ENCODE measurements at places on chromosomes 7 and 10. TPM values are rescaled to one million over a fixed set of nuclear protein-coding genes. Genes with fewer than 3 reads are reported as not detected.

- no peak for DNase-seq
Measured at GRCh38 chr7:115638853-115639252, 391.7 kb downstream of the TFEC start.

DNA sequence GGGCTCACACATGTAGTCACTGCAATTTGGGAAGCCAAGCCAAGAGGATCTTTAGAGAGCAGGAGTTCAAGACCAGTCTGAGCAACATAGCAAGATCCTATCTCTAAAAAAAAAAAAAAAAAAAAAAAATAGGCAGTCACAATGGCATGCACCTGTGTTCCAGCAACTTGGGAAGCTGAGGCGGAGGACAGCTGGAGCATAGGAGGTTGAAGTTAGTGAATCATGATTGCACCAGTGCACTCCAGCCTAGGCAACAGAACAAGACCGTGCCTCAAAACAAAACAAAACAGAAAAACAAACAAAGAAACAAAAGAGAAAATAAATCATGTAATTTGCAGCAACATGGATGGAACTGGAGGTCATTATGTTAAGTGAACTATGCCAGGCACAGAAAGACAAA is 33.6 kb upstream of the BICC1 start:
- no peak for DNase-seq

The LIPJ gene
- total RNA-seq, result not detected

GRCh38 chr10:117094856-117095255 is 43.2 kb downstream of the VAX1 start:
- no peak for DNase-seq
